ENCODE measurements at places on chromosomes 6 and 20.

DNA sequence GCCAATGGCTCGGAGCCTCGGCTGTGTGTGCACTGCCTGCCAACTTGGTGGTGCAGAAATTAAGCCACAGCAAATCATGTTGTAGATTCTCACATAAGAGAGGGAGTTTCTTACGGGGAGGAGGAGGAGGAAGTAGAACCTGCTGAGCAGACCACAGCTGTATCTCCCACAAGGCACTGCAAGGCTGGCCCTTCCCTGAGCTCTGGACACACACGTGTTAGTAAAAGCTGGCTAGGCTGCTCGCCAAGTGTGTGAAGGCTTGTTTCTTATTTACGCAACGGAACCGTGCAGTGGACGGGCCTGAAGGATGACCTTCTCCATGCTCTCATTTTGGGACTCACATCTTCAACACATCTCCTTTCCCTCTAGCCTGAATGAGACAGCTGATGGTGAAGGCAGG lies 15.7 kb upstream of the QKI start:
- H3K4me1 ChIP-seq, result no peaks in the 10 kb centered on the region
- H3K27me3 ChIP-seq, result no peaks in the 10 kb centered on the region
- H3K4me3 ChIP-seq, result no peak overlapping the region
- H3K27ac ChIP-seq, result no peak overlapping the region

- H3K4me1 ChIP-seq, result peaks cover 56% of the 10 kb centered on the region
- peak overlapping the region; percentile 73 for H3K27ac ChIP-seq
- H3K27me3 ChIP-seq, result no peaks in the 10 kb centered on the region
- H3K4me3 ChIP-seq, result no peak overlapping the region
Observed at GRCh38 chr20:38167851-38168760, 3.0 kb upstream of the TGM2 start.

GRCh38 chr6:43702534-43703440 lies 15.2 kb upstream of the MRPS18A start:
- no peaks in the 10 kb centered on the region for H3K36me3 ChIP-seq
- DNase-seq, result peak; percentile 95
- no peaks in the 10 kb centered on the region for H3K27me3 ChIP-seq
- no peak overlapping the region for H3K4me3 ChIP-seq
- no peak overlapping the region for H3K27ac ChIP-seq

- no peaks in the 10 kb centered on the region for H3K4me1 ChIP-seq
- H3K36me3 ChIP-seq, result no peaks in the 10 kb centered on the region
- H3K4me3 ChIP-seq, result no peak overlapping the region
- H3K27ac ChIP-seq, result no peak overlapping the region
- DNase-seq, result no peak
- H3K27me3 ChIP-seq, result 0 out of 2 replicates have a peak, but pooled peaks cover 11% of the 10 kb centered on the region
Observed at GRCh38 chr6:97465877-97466561, 183.0 kb upstream of the MMS22L start.

GRCh38 chr6:30720738-30721197 lies 616 bp downstream of the TUBB start:
- DNase-seq, result no peak
- H3K36me3 ChIP-seq, result peaks cover 59% of the 10 kb centered on the region
- peak overlapping the region; percentile 78 for H3K4me3 ChIP-seq
- H3K27me3 ChIP-seq, result no peaks in the 10 kb centered on the region
- peak overlapping the region; percentile 93 for H3K27ac ChIP-seq

DNA sequence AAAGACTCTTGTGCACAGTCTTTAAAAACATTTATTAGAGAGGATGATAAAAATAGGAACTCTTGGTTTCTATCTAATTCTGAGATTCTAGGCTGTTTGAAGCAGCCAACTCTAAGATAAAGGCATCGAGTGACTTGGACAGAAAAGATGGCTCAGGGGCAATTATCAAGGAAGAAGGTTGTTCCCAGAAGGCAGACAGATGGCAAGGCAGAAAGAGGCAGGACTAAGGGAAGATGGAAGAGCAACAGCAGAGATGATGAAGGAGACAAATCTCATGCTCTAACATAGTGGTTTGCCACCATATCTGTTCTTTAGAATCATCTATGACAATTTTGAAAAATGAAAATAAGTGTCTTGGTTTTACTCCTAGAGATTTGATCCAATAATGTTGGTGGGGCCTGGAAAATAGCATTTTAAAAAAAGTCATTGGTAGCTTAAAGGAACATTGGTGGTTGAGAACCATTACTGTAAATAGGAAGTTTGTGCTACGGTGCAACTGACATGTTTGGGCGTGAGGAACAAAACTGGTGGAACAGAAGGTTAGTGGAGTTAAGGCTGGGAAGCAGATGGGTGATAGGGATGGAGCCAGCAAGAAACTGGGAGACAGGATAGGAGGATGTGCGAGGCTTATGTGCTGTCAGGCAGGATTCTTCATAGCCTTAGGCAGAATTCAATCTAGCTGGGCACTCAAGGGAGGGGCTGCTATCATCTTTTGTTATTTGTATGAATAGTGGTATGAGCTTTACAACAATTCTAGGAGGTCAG lies 751.1 kb downstream of the DHX35 start:
- H3K27ac ChIP-seq, result no peak overlapping the region
- H3K4me3 ChIP-seq, result no peak overlapping the region
- H3K27me3 ChIP-seq, result no peaks in the 10 kb centered on the region
- H3K4me1 ChIP-seq, result no peaks in the 10 kb centered on the region
- H3K36me3 ChIP-seq, result no peaks in the 10 kb centered on the region

DNA sequence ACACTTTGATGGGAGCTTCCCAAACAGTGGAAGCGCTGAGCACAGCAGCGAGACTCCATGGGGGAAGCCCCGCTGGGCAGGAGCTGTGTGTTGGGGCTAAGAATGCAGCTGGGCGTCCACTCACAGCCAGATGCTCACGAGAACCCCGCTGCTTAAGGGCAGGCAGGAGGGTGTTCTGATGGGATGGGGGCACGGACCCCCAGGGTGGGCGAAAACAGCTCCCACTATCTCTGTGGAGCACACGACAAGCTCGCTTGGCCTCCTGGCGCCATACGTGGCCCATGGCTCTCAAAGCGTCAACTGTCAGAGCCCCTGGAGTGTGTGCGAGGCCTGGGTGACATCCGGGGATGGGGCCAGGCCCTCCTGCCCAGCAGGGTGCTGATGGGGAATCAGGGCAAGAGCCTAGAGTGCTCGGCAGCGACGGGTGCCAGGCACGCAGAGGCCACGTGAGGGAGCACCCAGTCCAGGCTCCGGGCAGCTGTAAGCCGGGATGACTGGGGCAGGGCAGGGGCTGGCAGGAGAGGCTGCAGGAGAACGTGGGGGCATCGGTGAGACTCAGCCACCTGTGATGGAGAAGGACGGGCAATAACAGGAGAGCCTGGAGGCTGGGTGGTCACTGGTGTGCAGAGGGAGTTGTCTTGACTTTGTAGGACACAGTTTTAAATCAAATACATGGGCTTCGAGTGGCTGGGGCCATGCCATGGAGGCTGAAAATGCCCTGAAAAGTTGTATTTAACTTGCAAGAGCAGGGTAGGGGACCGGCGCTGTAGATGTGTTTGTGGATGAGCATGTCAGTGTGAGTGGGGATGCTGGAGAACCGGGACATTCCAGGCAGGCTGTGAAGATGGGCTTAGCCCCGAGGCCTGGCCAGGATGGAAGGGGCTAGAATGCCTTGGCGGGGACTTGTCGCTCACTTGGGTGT lies 27.3 kb downstream of the PYGB start:
- no peak overlapping the region for H3K27ac ChIP-seq
- H3K4me1 ChIP-seq, result no peaks in the 10 kb centered on the region
- DNase-seq, result peak; percentile 39
- peaks cover 100% of the 10 kb centered on the region for H3K36me3 ChIP-seq

- H3K27me3 ChIP-seq, result no peaks in the 10 kb centered on the region
- no peak overlapping the region for H3K27ac ChIP-seq
- no peak for DNase-seq
- no peaks in the 10 kb centered on the region for H3K36me3 ChIP-seq
- H3K4me1 ChIP-seq, result 0 out of 2 replicates have a peak, but pooled peaks cover 2% of the 10 kb centered on the region
Observed at GRCh38 chr6:145206247-145206907, 528.9 kb downstream of the EPM2A start.

GRCh38 chr6:168332020-168332419 lies 12.4 kb upstream of the DACT2 start:
- no peak for DNase-seq
- H3K4me3 ChIP-seq, result no peak overlapping the region
- H3K27ac ChIP-seq, result no peak overlapping the region
- no peaks in the 10 kb centered on the region for H3K36me3 ChIP-seq

- H3K36me3 ChIP-seq, result no peaks in the 10 kb centered on the region
- no peak overlapping the region for H3K4me3 ChIP-seq
- no peaks in the 10 kb centered on the region for H3K27me3 ChIP-seq
- H3K4me1 ChIP-seq, result no peaks in the 10 kb centered on the region
- DNase-seq, result peak; percentile 3
- H3K27ac ChIP-seq, result no peak overlapping the region
Observed at GRCh38 chr6:69827276-69827893, 30.6 kb upstream of the LMBRD1 start.

- peak; percentile 37 for DNase-seq
- peaks cover 4% of the 10 kb centered on the region for H3K4me1 ChIP-seq
- H3K4me3 ChIP-seq, result no peak overlapping the region
- H3K36me3 ChIP-seq, result no peaks in the 10 kb centered on the region
Observed at GRCh38 chr6:134774201-134774638, 175.7 kb downstream of the ALDH8A1 start.

GRCh38 chr6:28139860-28140543 lies 1.7 kb upstream of the ZKSCAN8 start:
- no peak overlapping the region for H3K4me3 ChIP-seq
- peaks cover 22% of the 10 kb centered on the region for H3K36me3 ChIP-seq
- H3K27ac ChIP-seq, result no peak overlapping the region
- DNase-seq, result no peak
- H3K4me1 ChIP-seq, result peaks cover 14% of the 10 kb centered on the region
- no peaks in the 10 kb centered on the region for H3K27me3 ChIP-seq

- H3K27me3 ChIP-seq, result peaks cover 6% of the 10 kb centered on the region
- DNase-seq, result no peak
- no peak overlapping the region for H3K27ac ChIP-seq
- H3K4me1 ChIP-seq, result no peaks in the 10 kb centered on the region
Observed at GRCh38 chr6:105077596-105078385, 102.0 kb downstream of the POPDC3 start.

DNA sequence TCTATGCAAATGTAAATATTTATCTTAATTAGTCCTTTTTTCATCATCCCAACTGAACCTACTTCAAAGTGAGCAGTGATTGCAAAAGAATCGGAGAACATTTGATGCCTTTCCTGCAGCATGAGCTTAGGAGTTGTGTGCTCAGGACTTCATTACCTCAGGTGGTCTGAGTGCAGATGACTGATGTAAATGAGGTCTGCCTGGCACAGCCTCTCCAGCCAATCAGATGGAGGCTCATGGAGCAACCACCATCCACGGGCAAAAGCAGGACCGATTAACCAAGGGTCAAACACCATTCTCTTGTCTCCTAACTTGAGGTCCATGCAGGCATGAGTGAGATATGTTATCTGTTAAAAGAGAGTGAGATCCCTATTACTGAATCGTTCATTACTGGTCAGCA lies 165.7 kb upstream of the CARMIL1 start:
- H3K4me1 ChIP-seq, result no peaks in the 10 kb centered on the region
- no peaks in the 10 kb centered on the region for H3K27me3 ChIP-seq
- no peak overlapping the region for H3K4me3 ChIP-seq
- no peaks in the 10 kb centered on the region for H3K36me3 ChIP-seq

DNA sequence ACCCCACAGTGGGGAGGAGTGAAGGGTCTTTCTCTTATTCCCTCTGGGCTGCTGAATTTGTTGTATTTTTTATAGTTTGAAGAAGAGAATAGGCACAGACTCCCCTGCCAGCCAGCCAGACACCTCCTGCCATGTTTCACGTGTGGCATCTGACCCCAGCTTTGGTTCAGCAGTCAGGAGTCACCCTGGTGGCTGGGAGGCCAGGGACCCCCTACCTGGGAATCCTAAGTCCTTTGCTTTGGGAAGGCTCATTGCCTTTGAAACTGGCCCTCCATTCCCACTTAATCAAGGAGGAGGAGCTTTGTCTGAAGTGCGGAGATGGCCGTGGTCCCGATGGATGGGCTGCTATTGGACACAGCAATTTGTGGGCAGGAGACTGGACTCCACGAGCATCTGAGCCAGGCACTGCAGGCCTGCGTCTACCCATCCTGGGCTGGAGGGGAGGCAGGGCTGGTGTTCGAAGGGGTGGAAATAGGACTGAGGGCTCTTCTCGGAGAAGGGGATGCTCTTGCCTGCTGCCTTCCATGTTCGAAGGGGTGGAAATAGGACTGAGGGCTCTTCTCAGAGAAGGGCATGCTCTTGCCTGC lies 196.1 kb downstream of the DLL1 start:
- no peak overlapping the region for H3K4me3 ChIP-seq
- no peak overlapping the region for H3K27ac ChIP-seq
- no peaks in the 10 kb centered on the region for H3K4me1 ChIP-seq
- DNase-seq, result no peak
- H3K36me3 ChIP-seq, result no peaks in the 10 kb centered on the region

- peaks cover 6% of the 10 kb centered on the region for H3K36me3 ChIP-seq
- no peaks in the 10 kb centered on the region for H3K27me3 ChIP-seq
- no peak for DNase-seq
- peaks cover 60% of the 10 kb centered on the region for H3K4me1 ChIP-seq
Observed at GRCh38 chr20:48823476-48823875, 4.3 kb downstream of the PREX1 start.

- H3K4me3 ChIP-seq, result no peak overlapping the region
- H3K4me1 ChIP-seq, result no peaks in the 10 kb centered on the region
- no peaks in the 10 kb centered on the region for H3K27me3 ChIP-seq
- no peak for DNase-seq
Observed at GRCh38 chr20:33237989-33238388, 2.2 kb downstream of the BPIFA1 start.

- no peak for DNase-seq
- no peak overlapping the region for H3K27ac ChIP-seq
- no peaks in the 10 kb centered on the region for H3K27me3 ChIP-seq
- peaks cover 3% of the 10 kb centered on the region for H3K4me1 ChIP-seq
- no peaks in the 10 kb centered on the region for H3K36me3 ChIP-seq
- H3K4me3 ChIP-seq, result no peak overlapping the region
Observed at GRCh38 chr6:148831064-148831463, 84.2 kb downstream of the UST start.

DNA sequence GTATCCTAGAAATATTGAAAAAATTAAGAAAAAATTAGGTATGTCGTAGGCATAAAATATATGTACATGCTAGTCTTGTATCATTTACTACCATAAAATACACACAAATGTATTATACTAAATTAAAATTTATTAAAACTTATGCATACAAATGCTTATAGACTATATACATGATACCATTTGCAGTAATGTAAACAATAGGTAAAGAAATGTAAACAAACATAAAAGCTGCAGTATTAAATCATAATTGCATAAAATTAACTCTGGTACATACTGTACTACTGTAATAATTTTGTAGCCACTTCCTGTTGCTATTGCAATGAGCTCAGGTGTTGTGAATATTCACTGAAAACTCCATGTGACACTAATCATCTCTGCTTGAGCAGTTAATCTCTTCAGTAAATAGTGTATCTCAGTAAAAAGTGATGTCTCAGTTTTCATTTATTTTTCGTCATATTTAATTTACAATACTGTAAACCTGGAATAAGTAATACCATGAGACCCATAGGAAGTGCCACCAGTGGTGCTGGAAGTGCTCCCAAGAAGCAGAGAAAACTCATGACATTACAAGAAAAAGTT lies 29.3 kb downstream of the RALGAPB start:
- no peak overlapping the region for H3K4me3 ChIP-seq
- H3K36me3 ChIP-seq, result peaks cover 55% of the 10 kb centered on the region
- no peak overlapping the region for H3K27ac ChIP-seq

- peaks cover 44% of the 10 kb centered on the region for H3K27me3 ChIP-seq
- H3K27ac ChIP-seq, result no peak overlapping the region
- no peaks in the 10 kb centered on the region for H3K4me1 ChIP-seq
- DNase-seq, result peak; percentile 42
Observed at GRCh38 chr6:30411515-30412207, 66.7 kb downstream of the RPP21 start.

GRCh38 chr20:18702736-18703135 lies 110.8 kb upstream of the SCP2D1 start:
- H3K27me3 ChIP-seq, result no peaks in the 10 kb centered on the region
- no peak overlapping the region for H3K27ac ChIP-seq
- H3K4me1 ChIP-seq, result peaks cover 18% of the 10 kb centered on the region
